NK-92 treated with Interleukin-12 subunit alpha and Interleukin-12 subunit beta, amount 100 ng/mL, for 24 hours (cell line): ENCODE measurements at places on chromosomes 5 and 9.

DNA sequence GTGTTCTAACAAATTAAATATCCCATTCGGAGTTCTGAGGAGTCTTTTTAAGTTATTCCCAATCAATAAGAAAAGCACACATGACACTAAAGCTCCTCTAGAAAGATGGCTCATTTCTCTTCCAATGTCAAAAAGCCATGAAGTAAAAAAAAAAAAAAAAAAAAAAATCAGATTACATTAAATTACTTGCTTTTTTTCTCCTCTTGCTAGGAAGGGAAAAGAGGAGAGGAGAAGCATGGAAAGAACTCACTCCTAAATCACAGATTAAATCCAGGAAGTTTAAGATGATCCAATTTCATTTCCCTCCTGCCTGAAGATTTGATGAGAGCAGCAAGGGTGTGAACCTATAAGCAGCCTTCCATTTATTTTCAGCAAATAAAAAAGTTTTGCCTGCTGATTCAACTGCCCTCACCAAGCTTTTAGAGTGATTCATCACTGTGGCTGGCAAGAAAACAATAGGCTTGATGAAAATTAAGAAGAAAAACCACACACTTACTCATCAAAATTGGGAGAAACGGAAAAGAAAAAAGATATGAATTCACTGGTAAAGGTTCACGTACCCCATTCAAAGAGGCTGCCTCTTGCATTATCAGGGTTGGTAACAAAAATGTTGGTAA lies 19.7 kb downstream of the MYO10 start:
- DNase-seq: no peak

DNA sequence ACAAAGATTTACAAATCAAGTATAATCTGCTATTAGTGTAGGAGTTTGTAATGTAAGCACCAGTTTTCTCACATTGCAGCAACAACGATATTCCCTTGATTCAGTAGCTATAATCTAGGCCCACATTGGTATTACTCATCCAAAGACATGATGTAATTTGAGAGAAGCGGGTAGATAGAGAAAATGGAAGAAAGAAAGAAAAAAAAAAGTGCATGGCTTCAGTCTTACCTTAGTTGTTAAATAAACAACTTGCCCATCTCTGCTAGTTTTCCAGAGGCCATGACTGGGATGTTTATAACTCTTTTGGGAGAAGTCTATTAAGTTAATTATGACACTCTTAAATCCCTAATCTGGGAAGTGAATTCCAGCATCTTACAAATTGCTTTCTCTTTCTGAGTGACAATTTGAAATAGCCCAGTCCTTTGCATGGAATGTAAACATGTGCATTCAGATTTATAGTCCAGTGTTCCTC lies 2.8 kb downstream of the MELK start:
- DNase-seq: no peak

DNA sequence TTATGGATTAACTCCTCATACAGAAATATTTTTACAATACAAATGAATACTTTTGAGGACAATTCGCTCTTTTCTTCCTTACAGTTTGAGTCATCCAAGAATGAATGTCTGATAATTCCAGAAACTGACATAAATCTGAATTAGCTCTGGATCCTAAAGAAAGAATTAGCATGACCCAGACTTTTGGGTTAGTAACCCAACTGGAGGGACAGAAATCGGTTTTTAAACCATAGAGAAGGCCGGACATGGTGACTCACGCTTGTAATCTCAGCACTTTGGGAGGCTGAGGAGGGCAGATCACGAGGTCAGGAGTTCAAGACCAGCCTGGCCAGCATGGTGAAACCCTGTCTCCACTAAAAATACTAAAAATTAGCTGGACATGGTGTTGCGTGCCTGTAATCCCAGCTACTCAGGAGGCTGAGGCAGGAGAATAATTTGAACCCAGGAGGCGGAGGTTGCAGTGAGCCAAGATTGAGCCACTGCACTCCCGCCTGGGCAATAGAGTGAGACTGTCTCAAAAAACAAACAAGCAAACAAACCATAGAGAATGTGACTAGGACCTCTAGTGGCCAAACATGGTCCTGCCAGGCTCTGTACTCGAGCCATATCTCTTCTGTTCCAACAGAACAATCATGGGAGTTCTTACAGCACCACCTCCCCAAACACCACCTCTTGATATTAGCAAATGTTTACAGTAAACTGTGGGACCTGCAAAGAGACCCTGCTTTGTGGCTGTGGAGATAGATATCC lies 44.8 kb downstream of the LURAP1L start:
- no peak for DNase-seq

DNA sequence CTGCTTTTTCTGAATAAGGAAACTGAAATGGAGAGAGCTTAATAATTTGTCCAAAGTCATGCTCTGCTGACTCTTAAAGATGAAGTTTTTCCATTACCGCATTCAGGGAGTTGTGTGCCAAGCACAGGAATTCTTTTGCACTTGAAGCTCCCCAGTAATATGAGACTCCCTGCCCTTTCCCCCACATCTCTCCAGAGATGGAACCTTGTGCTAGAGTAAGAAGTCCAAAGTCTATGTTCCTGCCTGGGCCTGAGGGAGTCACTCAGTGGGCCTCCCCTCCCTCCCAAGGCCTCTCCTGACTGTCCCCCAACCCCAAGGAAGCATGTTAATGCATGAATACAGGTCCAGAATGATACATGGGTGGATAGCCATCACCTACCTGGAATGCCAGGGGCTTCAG lies 173.3 kb upstream of the SEMA6A start:
- DNase-seq: no peak

DNA sequence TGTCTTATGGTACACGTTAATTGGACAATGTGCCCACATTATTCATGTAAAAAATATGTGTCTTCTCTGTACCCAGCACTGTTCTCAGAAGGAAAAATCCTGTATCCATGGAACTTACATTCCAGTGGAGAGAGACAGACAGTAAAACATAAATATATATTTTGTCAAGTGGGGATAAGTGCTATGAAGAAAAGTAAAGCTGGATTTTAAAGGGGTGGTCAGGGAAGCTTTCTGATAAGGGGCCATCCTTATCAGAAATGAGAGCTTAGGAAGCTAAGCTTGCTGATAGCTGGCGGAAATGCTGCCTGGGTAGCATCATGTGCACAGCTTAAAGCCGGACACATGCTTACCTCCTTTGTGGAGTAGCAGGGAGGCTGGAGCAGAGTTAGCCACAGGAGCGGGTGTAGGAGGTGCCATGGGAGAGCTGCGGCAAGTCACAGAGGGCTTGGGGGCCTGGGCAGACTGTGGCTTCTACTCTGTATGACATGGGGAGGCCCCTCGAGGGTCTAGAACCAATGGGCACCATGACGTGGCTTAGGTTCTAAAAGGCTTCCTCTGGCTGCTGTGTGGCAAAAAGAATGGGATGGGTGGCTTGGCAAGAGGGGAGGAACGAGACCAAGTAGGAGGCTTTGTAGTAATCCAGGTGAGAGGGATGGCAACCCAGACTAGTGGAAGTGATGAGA lies 141.7 kb downstream of the FGF1 start:
- DNase-seq: no peak

GRCh38 chr5:141840280-141840812 lies 37.9 kb downstream of the PCDH1 start:
- no peak for DNase-seq

GRCh38 chr9:129731477-129732085 lies 21.3 kb downstream of the PTGES start:
- DNase-seq: no peak

- DNase-seq: no peak
Measured at GRCh38 chr9:116450378-116451139, 236.5 kb upstream of the TRIM32 start.

- no peak for DNase-seq
Measured at GRCh38 chr9:70614786-70615463, 200.5 kb upstream of the KLF9 start.

GRCh38 chr9:69174616-69175463 lies 763 bp downstream of the TJP2 start:
- no peak for DNase-seq

DNA sequence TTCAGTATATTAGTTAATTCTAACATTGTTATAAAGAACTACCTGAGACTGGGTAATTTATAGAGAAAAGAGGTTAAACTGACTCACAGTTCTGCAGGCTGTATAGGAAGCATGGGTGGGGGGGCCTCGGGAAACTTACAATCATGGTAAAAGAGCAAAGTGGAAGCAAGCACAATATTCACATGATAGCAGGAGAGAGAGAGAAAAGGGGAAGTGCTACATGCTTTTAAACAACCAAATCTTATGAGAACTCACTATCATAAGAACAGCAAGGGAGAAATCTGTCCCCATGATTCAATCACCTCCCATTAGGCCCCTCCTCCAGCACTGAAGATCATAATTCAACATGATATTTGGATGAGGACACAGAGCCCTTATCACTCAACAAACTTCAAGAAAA lies 324.9 kb downstream of the ZNF608 start:
- no peak for DNase-seq

- DNase-seq: no peak
Measured at GRCh38 chr5:11037080-11037479, 276.0 kb upstream of the DAP start.

GRCh38 chr9:81833563-81834345 lies 94.5 kb upstream of the SPATA31D4 start:
- DNase-seq: no peak

DNA sequence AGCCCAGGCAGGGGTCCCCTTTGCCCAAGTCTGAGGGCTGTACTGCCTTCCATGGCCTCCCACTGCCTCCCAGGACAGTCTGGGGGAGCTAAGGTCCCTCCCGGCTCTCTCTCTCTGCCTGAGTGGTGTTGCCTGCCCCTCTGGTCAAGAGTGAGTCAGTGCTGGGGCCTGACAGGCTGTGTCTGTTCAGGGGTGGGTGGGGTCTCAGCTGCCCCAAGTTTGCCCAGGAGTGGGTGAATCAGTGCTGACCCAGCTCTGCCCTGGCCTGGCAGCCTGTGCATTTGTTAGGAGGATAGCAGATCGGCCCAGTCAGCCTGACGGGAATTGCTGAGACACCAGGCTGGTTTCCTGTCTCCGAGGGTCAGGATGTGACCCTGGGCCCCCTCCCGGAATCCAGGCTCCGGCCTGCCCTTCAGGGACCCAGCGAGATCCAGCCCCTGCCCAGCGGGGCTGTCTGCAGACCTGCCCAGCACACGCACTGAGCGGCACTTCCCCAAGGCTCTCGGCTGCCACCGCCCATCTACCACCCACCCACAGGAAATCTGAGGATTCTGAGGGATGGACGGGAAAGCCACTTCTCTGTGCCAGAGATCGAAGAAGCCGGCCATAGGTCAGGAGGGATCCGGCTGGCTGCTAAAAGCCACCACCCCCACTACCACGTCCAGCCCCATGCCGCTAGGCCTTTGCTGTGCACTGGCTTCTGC lies 15.9 kb downstream of the ENG start:
- no peak for DNase-seq

GRCh38 chr5:140548300-140548688 lies 832 bp downstream of the EIF4EBP3 start:
- DNase-seq: no peak

DNA sequence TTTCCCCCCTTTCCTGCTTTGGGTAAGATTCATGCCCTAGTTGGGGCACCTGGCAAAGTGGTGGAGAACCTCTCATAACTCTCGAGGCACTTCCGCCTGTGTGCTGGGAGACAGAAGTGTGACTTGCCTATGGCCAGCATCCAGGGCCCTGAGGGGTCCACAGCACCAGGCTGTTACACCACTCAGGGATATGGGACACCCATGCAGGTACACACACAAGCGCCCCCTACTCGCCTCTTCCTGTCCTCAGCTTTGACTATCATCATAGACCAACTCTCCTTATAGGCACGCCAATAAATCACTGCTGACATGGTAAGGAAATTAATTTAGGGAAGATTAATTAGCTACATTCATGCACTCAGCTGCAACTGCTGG lies 45.4 kb downstream of the SHB start:
- no peak for DNase-seq

GRCh38 chr5:151141535-151141934 lies 16.0 kb downstream of the ANXA6 start:
- no peak for DNase-seq

- DNase-seq: no peak
Measured at GRCh38 chr5:177295924-177296323, 7.6 kb downstream of the RAB24 start.

- DNase-seq: no peak
Measured at GRCh38 chr9:81724242-81724889, 35.0 kb upstream of the TLE1 start.

- peak; percentile 60 for DNase-seq
Measured at GRCh38 chr5:175696139-175696854, 38.4 kb downstream of the HRH2 start.

DNA sequence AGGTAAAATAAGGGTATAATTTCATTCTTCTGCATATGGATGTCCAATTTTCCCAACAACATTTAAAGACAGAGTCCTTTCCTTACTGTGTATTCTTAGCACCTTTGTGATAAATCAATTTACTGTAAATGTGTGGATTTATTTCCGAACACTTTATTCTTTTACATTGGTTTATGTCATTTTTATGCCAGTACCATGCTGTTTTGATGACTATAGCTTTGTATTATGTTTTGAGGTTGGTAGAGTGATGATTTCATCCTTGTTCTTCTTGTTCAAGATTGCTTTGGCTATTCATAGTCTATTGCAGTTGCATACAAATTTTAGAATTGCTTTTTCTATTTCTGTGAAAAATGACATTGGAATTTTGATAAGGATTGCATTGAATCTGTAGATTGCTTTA lies 53.4 kb upstream of the CCDC152 start:
- DNase-seq: no peak

GRCh38 chr9:33133186-33133585 lies 34.0 kb downstream of the B4GALT1 start:
- DNase-seq: no peak

- DNase-seq: no peak
Measured at GRCh38 chr9:93869088-93869487, 86.1 kb downstream of the BARX1 start.

DNA sequence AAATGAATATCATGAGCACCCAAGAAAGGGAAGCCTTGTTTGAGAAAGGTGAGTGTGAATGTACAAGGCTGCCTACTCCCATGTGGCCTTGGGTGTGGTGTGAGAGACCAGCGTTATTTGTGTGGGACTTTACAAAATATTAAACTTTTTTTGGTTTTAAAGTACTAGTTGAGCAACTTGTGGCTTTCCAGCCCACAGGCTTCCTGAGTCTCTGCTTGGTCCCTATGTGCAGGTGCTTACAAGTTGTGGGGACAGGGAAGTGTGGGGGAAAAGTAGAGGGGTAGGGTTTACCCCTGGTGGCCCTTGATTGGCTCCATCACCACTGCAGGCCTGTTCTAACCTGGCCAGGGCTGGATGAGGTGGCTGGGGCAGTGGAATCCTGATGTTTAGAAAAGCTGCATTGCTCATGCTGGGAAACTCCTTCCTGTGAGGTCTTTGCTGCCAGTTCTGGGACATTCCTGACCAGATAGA lies 19.7 kb downstream of the PTTG1 start:
- DNase-seq: peak; percentile 55

GRCh38 chr5:149636861-149637246 lies 55.6 kb downstream of the ARHGEF37 start:
- DNase-seq: peak; percentile 18

DNA sequence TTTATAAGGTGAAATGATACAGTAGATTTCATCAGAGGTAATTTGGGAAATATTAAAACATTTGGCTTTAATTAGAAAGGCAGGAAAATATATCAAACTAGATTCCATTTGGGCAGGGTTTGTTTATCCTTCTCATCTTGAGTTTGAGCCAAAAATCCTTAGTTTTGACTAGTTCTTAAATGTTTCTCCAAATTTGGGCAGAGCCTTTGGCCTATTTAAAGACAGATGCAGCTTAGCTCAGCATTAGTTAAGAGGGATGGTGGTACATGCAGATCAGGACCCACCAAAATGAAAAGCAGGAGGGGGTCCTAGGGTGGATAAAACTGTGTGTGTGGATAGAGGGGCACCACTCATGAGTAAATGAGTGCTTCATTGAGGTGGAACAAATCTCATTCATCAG lies 20.3 kb upstream of the ARRDC3 start:
- no peak for DNase-seq

- no peak for DNase-seq
Measured at GRCh38 chr9:116501871-116502270, 185.2 kb upstream of the TRIM32 start.
